ENCODE measurements at places on chromosomes 4 and X.

- DNase-seq: no peak
Measured at GRCh38 chrX:28910487-28910886, 323.2 kb downstream of the IL1RAPL1 start.

DNA sequence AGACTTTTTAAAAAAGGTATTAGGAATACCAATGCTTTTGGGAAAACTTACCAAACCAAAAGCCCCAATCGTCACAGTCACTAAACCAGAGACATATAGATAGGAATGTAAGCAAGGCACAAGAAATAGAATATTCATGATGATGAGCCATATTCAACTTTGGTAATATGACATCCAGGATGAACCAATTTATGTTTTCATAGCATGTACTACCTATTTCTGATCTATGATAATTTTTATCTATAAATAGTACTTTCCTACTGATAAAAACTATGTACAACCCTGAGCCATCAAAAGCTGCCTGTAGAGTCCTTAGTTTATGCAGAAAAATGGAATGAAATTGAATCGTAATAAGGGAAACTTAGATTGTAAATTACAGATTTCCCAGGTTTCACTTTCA, 18.9 kb downstream of the CAMK2D start:
- no peak for DNase-seq

DNA sequence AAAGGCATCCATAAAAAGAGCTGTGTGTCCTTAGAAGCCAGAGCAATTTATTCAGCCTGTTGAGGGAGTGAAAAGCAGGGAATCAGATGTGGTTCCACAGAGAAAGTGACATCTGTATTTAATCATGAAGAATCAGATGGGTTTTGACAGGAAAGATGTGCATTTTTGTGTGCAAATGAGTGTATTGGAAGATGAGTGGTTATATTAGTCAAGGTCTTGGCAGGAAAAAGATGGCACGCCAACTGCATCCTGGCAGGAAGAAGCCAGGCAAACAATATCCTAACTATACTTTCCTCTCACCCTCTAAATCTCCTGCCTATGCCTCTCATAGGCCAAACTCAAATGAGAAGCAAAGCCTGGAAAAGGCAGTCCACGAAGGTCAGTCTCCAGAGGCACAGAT, 59.1 kb downstream of the SCFD2 start:
- no peak for DNase-seq

- DNase-seq: no peak
Measured at GRCh38 chr4:87938746-87939145, 36.8 kb upstream of the SPP1 start.

GRCh38 chr4:151287409-151287808, 10.4 kb downstream of the PRSS48 start:
- DNase-seq: no peak

DNA sequence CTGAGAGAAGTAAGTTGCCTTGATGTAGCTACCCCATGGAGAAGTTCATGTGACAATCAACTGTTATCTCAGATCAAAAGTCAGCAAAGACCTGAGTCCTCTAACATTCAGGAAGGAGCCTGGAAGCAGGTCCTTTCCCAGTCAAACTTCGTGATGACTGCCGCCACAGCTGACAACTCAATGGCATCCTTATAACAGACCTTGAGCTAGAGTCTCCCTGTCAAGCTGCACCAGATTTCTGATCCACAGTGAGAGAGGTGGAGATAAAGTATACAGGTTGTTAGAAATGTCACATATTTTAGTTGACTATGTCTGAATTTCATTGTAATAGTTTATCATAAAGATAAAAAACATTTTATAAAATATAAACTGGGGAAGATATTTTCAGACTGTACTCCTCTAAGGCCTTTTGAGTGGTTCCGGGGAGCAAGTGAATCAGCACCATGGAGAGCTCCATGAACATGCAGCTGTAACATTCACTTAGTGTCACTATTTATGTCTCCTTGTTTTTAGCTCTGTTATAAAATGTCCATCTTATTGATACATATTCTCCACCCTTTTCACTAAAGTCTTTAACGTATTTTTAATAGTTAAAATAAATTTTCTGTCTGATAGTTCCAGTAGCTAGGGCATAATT, 1653.5 kb upstream of the AGA start:
- DNase-seq: no peak

GRCh38 chrX:114985967-114986592, 31.3 kb downstream of the IL13RA2 start:
- no peak for DNase-seq

DNA sequence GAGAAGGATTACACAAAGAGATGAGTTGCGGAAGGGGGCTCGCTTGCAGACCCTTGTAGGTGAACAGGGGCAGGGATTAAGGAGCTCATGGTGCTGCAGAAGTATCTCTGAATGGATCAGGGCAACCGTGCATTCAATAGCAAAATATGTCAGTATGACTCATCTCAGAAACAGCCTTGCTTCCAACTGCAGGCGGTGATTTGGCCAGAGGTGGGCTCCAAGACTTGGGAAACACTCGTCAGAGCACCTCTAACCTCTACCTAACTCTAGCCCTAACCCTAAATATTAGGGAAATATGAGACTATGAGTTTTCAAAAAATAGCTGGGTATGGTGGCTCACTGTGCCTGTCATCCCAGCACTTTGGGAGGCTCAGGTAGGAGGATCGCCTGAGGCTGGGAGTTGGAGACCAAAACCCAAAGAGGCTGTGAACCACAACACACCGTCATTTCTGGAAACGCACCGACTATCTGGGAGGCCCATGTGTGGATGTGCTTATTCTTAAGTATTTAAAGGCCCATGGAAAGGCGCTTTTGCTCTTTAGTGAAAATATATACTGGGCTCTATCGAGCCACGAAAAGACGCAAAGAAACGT, 102.6 kb downstream of the DHRSX start:
- DNase-seq: no peak

GRCh38 chr4:183984566-183984965, 79.5 kb downstream of the STOX2 start:
- no peak for DNase-seq

DNA sequence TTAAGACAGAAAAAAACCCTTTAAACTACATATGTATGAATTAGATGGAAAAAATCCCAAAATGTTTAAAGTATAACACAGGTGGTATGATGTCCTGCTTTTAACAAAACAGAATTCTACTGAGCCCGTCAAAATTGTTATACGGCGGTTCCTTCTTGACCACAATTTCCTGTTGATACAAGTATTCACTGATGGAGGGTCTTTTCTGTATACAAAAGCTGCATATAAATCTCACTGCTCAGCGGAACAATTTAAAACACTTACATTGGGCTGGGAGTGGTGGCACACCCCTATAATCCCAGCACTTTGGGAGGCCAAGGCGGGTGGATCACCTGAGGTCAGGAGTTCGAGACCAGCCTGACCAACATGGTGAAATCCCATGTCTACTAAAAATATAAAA, 62.4 kb downstream of the RPS6KA3 start:
- DNase-seq: no peak

- DNase-seq: no peak
Measured at GRCh38 chr4:114057746-114058145, 78.3 kb upstream of the ARSJ start.

DNA sequence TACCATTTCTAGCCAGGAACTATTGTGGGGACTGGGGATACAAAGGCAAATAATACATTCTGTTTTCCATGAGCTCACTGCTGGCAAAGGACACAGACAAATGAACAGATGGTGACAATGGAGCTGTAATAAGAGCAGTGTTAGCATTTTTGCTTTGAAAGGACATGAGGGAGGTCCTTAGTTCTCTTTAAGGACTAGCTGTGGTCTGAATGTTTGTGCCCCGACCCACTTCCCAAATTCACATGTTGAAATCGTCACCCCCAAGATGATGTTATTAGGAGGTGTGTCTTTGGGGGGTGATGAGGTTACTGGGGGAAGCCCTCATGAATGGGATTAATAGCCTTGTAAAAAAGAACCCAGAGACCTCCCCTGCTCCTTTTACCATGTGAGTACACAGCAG, 30.3 kb downstream of the CCNG2 start:
- no peak for DNase-seq

DNA sequence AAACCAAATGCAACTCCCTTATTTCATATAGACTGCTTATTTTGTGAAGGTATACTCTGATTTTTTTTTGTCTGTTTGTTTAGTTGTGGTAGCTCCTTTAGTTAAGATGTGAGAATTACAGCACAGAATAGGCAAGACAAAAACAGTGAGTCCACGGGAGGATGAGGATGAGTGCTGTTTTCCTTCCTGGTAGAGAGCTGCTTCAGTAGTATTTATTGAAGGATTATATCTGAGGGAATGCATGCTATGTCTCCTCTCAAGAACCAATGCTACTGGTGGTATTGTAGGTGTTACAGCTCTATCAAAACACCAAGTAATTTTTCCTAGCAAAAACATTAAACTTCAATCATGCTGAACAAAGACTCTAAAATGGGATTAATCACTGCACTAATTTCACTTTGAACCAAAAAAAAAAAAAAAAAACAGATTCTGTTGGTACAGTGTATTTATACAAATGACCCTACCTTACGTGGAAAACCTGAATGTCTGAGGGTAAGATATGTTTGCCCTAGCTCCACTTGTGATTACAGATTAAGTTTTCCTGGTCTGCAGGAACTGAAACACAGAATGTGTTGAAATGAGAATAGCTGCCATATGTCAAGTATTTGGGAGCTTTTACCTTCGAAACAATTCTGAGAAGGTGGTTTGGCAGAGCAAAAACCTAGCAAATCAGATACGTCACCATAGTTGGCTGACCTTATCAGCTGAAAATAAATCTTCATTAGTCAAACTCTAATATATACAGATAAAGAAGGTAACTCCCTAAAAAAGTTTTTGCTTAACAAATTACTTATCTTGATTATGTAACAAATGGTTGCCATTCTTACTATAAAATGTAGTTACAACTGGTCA, 40.3 kb downstream of the PPP3CA start:
- DNase-seq: no peak

GRCh38 chr4:110586131-110586850, 36.6 kb downstream of the PITX2 start:
- no peak for DNase-seq

- DNase-seq: no peak
Measured at GRCh38 chrX:1336948-1337779, 579 bp downstream of the IL3RA start.

GRCh38 chrX:50978920-50979682, 68.6 kb downstream of the BMP15 start:
- no peak for DNase-seq

GRCh38 chr4:23909671-23910070, 19.8 kb upstream of the PPARGC1A start:
- no peak for DNase-seq

DNA sequence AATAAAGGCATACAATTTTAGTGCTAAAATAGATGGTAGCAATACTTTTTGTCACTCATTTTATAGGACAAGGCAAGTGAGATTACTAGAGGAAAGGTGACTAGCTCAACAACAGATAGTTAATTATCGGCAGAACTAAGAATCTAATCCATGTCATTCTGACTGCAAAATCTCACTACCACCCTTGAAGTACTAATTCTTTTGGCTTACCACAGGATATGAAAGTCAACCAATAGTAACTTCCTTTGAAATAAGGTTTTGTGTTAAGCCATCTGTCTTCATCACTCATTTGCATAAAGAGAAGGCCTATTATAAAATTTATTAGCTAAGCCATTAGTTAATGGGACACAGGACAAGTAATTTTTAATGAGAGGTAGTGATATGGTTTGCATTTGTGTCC, 25.3 kb upstream of the ZMAT1 start:
- no peak for DNase-seq

GRCh38 chr4:65667506-65668041, 2.7 kb downstream of the EPHA5 start:
- DNase-seq: no peak

GRCh38 chr4:150656891-150657290, 74.9 kb downstream of the MAB21L2 start:
- no peak for DNase-seq

- DNase-seq: no peak
Measured at GRCh38 chrX:105543283-105543682, 279.1 kb upstream of the NRK start.

DNA sequence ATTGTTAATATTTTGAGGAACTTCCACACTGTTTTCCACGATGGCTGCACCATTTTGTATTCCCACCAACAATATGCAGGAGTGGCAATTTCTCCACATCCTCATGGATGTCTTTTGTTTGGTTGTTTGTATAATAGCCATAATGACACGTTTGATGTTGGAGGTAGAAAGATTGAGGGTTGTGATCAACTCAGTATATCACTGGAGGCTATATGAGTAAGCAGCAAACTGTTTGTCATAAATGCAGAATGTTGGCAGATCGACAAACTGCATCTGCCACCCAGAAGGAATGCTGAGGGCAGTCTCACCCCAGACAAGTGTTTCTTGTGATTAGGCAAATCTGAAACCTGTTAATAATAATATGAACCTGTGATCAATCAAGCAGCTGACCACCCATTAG, 243.9 kb upstream of the WDFY3 start:
- DNase-seq: no peak

Data from stimulated activated CD8-positive, alpha-beta memory T cell treated with anti-CD3 and anti-CD28 coated beads, Interleukin-4, amount 100 ng/mL, for 1 hour (primary cell).